ENCODE measurements at places on chromosomes 5 and 9. TPM values are rescaled to one million over a fixed set of nuclear protein-coding genes. Genes with fewer than 3 reads are reported as not detected.

- no peak for DNase-seq
- peaks cover 18% of the 10 kb centered on the region for H3K4me1 ChIP-seq
- peak overlapping the region; percentile 38 for H3K27ac ChIP-seq
These were observed 15.9 kb upstream of the RPL26L1 start for GRCh38 chr5:172943283-172943841.

DNA sequence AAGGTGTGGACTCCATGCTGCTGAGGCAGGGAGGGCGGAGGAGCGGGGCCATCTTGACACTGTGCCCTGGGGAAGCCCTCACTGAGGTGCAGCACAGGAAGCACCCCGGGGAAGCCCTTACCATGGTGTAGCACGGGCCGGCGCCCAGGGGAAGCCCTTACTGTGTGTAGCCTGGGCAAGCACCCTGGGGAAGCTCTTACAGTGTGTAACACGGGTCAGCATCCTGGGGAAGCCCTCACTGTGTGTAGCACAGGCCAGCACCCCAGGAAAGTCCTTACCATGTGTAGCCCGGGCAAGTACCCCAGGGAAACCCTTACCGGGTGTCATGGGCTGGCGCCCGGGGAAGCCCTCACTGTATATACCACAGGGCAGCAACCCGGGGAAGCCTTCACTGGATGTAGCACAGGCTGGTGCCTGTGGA, 62.6 kb upstream of the ZNF354B start:
- H3K27me3 ChIP-seq = no peaks in the 10 kb centered on the region
- no peaks in the 10 kb centered on the region for H3K4me1 ChIP-seq
- no peak overlapping the region for H3K4me3 ChIP-seq
- H3K36me3 ChIP-seq = no peaks in the 10 kb centered on the region
- no peak overlapping the region for H3K27ac ChIP-seq

DNA sequence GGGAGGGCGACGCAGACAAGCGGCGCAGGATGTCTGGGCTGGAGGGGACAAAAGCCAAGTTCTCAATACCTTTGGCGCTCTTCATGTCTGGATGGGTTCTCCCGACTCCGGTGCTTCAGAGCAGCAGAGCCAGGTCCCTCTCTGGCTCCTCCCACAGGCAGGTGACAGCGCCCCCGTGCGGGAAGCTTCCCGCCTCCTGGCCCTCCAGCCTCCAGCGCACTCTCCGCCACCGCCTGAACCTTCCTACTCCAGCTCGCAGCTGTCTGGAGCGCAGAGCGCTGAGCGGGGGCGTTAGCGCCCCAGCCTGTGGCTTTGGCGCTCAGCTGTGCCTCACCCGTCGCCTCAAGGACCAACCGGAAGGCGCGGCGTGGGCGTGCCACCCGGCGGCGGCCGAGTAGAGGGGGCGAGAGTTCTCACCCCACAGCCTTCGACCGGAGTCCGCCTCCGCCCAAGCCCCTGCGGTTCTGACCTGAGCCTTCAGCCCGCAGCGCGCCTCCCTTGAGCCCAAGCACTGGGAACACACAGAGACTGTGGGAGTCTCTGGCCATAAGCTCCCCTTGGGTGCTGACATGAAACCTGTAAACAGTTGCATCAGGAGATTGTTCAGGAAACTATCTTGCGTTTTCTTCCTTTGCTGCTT, at the start of gene SLCO4C1:
TSS of gene SLCO4C1 (minus strand) at position 107 of the 640 bp plus-strand sequence. CDS start at position 85, 22 bp downstream.
- H3K27me3 ChIP-seq = peaks cover 16% of the 10 kb centered on the region
- H3K4me3 ChIP-seq = peak within 1 kb of the TSS; percentile 73
- H3K36me3 ChIP-seq = no peaks in the 10 kb centered on the region
- H3K4me1 ChIP-seq = peaks cover 14% of the 10 kb centered on the region

The PCAT7 gene
- total RNA-seq = 14.6 TPM

All from osteocyte (in vitro differentiated cells).